ENCODE measurements at places on chromosomes 2 and 18.

GRCh38 chr18:29083545-29083944, 906.6 kb upstream of the CDH2 start:
- DNase-seq = peak; percentile 26

DNA sequence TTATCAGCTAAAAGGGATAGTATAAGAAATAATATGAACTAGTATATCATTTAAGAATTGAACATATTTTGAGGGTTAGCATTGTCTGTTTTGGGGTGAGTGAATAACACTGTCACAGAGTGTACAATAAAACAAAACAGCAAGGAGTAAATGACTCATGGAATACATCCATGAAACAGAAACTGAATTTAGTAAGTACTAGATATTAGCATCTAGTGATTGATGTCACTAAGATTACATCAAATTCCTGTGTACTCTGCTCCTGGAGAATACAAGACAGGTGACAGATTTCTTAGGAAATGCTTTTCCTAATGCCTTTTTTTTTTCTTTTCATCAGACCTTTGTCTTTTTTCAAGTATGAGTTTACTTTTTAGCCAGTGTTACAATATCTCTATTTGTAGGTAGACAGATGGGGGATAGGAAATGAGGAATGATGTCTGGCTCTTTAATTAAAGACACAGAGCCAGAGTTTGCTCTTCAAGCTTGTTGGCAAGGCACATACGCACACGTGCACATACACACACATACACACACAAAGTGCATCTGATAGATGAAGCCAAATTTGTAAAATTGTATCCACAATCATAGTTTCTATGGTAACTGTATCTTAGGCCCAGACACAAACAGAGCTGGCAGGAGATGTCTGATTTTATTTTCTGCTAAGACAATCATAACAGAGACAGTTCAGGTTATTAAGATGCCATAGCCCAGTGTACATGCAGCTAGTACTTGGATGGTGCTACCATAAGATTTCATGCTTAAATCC, 138.2 kb upstream of the NRP2 start:
- peak; percentile 46 for DNase-seq

DNA sequence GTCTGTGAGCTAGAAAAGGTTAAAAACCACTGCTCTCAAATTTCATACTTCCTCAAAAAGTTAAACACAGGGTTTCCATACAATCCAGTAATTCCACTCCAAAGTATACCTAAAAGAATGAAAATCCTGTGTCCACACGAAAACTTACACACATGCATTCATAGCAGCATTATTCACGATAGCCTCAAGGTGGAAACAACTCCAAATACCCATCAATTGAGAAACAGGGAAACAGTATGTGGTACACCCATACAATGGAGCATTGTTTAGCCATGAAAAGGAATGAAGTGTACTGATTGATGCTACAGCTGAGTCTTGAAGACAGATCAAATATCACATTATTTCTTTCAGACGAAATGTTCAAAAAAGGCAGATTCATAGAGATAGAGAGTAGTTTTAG, 36.7 kb downstream of the UXS1 start:
- no peak for DNase-seq

DNA sequence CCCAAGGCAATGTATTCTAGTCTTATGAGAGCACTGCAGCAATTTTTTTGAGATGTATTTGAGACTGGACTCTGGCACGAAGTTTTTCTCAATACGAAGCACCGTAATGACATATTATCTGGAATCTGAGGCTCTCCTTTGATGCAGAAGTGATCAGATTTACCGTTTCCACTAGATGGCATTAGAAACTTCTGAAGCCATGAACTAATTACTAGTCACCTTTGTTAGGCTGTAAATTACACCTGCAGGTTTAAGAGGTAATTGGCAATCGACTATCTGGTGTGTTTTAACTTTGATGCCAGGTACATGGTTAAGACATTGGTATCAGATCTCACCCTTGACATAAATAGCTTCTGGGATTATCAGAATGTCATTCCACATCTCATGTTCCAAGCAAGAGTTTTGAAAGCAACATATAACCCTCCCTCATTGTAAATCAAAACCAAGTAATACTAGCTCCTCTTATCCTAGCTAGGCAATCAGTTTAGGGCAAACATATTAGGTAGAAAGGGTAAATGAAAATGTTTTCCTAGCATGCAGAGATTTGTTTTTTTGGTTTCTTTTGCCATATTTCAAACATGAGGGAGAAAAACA, 254.6 kb upstream of the SPRED2 start:
- no peak for DNase-seq

Measured in stomach (tissue), 19 donors.